ENCODE measurements at places on chromosomes 13 and 19. TPM values are rescaled to one million over a fixed set of nuclear protein-coding genes. Genes with fewer than 3 reads are reported as not detected.

ZNF20 gene
- polyA plus RNA-seq, result 0.96 TPM

ZNF723 gene
- polyA plus RNA-seq, result not detected

ZIK1 gene
- polyA plus RNA-seq, result 6.2 TPM

PALM gene
- 27.0 TPM for polyA plus RNA-seq

DNA sequence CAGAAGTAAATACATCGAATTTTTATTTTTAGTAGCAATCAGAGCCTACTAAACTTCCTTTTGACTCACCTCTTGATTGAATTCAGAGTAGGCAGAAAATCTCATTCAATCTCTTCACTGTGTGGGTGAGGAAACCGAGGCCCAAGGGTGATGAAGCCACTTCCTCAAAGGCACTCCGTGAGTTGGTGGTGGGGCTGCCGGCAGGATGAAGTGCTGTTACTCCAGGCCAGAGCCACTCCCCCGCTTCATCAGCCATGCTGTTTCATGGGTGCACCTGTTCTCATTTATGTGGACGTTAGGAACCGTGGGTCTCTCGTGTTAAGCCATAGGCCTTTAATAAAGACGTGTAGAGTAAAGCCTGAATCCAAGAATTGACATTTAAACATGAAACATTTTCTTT is 13.2 kb downstream of the ING1 start:
- no peak for DNase-seq

DNA sequence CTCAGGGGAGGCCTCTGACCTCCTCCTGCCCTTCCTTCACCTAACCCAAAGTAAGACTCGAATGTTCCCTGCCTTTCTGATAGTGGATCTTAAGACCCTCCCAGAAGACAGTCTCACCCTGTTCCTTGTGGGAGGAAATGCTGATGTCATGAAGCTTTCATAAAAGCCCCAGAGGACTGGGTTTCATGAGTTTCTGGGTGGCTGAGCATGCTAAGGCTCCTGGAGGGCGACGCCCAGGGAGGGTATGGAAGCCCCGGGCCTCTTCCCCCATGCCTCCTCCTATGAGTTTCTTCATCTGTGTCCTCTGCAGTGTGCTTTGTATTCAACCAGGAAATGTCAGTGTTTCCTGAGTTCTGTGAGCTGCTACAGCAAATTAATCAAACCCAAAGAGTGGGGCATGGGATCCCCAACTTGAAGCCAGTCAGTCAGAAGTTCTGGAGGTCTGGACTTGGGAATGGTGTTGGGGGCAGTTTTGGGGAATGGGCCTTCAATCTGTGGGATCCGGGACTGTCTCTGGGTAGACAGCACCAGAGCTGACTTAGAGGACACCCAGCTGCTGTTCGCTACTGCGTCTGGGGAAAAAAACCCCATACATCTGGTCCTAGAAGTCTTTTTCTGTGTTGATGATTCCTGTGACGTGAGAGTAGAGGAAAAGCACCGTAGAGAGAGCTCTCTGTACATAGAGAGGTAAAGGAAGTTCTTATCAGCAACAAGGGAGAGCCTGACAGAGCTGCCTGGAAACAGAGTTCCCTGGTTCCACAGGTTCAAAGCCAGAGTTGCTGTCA is 2.0 kb upstream of the LILRB2 start:
- DNase-seq, result no peak

DNA sequence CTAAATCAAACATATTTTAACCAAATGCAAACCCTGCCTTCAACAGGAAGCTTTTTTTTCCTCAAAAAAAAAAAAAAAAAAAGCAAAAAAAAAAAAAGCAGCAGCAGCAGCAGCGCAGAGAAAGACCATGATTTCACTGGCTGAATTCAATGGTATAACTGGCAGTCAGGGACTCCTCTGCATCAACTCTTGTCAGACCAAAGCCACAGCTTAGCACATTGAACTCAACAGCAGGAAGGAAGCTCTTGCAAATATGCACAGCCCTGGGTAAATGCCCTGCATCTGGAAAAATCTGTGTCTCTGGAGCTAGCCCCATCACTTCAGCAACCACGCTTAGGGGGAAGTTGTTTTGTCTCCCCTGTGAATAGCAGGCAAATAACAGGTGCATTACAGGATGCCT is 17.6 kb upstream of the DHRS12 start:
- no peak for DNase-seq

GRCh38 chr19:35013820-35014754 is 14.0 kb downstream of the GRAMD1A start:
- no peak for DNase-seq

DNA sequence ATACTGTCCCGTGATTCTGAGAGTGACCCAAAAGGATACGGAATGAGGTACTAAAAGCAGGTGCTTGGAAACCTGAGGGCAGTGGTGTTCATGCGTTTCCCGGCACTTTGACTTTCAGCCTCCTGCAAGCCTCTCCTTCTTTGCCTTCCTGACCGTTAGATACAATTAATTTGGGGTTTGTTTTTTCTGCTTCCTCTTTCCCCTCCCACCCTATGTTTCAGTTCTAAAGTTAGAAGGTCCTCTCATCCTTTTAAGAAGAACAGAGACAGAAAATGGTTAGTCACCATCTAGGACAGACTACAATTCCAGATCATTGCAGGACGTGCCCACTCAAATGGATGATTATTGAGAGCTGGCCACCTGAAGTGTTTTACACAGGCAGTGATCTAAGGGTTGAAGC is 1.8 kb upstream of the LILRB4 start:
- no peak for DNase-seq

GRCh38 chr13:46355088-46355468 is 32.0 kb downstream of the RUBCNL start:
- no peak for DNase-seq

DNA sequence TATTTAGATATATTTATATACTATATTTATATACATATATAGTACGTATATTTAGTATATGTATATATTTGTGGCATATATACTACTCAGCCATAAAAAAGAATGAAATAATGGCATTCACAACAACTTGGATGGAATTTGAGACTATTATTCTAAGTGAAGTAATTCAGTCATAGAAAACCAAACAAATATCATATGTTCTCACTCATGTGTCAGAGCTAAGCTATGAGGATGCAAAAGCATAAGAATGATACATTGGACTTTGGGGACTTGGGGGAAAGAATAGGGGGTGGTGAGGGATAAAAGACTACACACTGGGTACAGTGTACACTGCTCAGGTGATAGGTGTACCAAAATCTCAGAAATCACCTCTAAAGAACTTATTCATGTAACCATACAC is 1015.7 kb downstream of the EFNB2 start:
- no peak for DNase-seq

DNA sequence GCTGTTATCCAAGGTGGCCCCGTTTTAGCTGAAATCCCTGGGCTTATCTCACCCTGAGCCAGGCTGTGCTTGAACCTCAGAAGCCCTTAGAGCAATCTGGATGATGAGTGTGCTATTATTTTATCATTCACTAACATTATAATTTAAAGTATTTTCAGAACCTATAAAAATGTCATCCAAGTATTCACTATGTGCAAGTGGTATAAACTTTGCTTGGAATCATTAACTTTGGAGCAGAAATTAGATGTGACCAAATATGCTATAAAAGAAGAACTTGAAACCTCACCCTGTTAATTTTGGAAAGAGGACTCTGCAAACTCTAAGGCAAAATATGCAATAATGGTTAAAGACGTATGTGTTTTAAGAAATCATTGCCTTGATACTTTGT is 147.5 kb downstream of the USP12 start:
- no peak for DNase-seq

DNA sequence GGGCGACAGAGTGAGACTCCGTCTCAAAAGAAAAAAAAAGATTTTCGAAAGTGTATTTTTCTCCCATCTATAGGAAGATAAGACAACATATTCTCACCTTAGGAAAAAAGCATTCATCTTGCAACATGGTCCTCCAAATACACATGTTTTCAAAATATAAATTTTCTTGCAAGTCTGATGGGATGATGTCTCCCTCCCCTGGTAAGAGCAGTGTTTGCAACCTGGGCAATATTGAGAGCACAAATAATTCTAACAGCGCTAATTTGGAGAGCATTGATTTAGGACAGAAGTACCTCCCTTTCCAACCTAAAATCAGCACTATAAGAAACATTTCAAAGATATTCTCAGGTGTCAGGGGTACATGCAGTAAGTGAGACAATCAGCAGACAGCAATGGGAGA is 61.0 kb upstream of the SHISA2 start:
- no peak for DNase-seq

DNA sequence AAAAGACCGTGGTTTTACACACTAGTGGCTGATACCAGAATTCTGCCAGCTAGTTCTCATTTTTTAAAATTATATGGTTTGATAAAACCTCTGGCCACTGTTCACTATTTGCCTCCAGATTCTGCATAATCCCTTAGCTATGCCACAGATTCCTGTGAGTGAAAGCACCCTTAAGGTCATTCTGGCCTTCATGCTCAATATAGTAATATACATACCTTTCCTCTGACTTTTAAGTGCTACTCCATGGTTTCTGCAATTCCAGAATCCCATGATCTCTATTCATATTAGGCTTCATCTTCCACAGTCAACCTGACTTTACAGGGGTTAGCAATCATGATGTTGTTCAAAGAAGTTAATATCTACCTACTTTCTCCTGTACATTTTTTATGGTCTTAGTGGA is 274.1 kb upstream of the EDNRB start:
- DNase-seq, result no peak

- DNase-seq, result no peak
These were observed 3.7 kb downstream of the PTOV1 start for GRCh38 chr19:49854378-49855263.

Data from muscle of arm (tissue), 14 donors.